Mesothelial cell of epicardium (in vitro differentiated cells): ENCODE measurements at places on chromosomes 5 and 9. TPM values are rescaled to one million over a fixed set of nuclear protein-coding genes. Genes with fewer than 3 reads are reported as not detected.
A peak's percentile ranks its signal among the peaks of the same experiment; 100 is the strongest.

DNA sequence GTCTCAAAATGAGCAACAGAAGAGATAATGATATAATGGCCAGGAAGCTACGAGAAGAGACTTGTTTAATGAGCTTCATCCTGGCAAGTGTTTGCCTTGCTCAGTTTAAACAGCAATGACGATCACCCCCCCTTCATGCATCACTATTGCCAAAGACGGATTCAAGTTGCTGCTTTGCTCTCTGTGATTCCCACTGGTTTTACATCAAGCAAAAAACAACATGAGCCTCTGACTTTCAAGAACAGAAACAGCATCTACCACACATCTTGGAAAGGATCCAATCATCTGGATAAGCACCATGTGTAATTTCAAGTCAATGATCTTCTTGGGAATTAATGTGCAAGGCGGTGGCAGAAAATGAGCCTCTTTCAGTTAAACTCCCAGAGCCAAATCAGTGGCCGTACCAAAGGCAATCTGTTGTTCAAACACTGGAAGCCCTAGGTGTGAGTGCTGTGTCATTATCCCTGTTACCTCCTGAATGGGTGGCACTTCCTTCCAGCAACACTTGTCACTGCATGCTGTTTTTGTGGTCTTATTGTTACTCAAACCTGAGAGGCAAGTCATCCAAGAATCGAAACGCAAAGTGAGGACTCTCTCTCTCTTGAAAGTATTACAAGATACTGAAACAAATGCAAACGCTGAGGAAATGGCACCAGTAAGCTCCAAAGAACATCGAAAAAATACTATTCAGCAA lies 72.8 kb downstream of the MED27 start:
- H3K27ac ChIP-seq, result no peak overlapping the region
- no peak overlapping the region for H3K4me3 ChIP-seq
- H3K27me3 ChIP-seq, result no peaks in the 10 kb centered on the region
- peaks cover 48% of the 10 kb centered on the region for H3K4me1 ChIP-seq
- peaks cover 2% of the 10 kb centered on the region for H3K36me3 ChIP-seq
- no peak for DNase-seq

The OR13J1 gene
- total RNA-seq, result not detected in 3 replicates

The HAND1 gene
- total RNA-seq, result 16.5 to 19.3 TPM (median 16.9 TPM) in 3 replicates

DNA sequence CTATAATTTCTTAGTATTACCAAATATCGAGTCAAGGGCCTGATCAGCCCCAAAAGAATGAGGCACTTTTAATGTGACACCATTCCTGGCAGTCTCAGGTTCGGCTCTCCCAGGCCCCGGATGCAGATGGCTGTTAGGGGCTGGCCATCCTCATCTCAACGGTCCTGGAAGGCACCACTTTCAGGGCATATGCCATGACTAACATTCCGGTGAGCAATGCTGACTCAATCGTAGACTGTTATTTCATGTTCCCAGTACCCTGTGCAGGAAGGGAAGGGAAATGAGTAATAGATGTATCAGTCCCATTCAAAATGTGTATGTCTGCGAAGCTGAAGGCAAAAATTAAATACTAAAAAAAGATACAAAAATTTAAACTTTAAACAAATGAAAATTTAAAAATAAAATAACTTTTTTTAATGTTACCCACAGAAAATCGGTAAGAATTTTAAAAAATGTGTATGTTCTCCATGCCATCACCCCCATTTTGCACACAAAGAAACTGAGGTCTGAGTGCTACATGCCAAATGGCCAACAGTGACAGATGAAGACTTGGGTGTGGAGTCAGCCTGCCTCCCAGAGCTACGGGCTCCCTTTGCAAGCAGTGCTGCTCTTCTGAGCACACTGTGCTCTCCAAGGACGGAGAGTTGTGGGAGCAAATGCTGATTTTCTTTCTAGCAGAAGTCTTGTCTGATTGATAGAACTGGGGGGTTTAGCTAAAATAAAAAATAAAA lies 79.0 kb downstream of the GLDC start:
- DNase-seq, result no peak
- no peaks in the 10 kb centered on the region for H3K27me3 ChIP-seq

The SLC4A9 gene
- total RNA-seq, result 1.8 to 2.5 TPM (median 2.2 TPM) in 3 replicates

DNA sequence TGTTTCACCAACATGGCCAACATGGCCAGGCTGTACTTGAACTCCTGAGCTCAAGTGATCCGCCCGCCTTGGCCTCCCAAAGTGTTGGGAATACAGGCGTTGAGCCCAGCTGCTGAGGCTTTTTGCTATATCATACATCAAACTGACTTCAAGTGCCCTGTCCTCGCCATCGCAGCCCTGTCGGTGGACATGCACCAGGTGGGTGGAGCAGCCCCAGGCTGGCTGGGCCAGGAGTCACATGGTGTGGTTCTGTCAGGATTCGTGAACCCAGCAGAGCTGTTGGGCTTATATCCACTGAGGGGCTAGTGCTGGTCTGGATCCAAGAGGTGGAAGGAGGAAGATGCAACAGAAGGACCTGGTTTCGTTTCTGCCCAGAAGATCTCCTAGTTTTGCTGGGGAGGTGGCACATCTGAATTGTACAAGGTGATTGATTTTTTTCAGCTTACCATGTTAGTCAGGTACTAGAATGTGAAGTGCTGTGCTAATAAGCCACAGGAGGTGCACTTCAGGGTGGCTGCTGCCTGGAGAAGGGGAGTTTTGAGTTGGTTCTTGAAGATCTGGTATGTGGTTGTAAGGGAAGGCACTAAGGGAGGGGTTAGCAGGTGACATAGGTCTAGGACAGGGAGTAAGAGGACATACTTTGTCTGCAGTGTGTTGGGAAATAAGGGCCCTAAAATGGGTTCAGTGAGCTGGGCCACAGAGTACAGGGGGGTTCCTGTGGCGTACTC lies 16.1 kb downstream of the PCBD2 start:
- no peak overlapping the region for H3K4me3 ChIP-seq
- H3K4me1 ChIP-seq, result peaks cover 6% of the 10 kb centered on the region

DNA sequence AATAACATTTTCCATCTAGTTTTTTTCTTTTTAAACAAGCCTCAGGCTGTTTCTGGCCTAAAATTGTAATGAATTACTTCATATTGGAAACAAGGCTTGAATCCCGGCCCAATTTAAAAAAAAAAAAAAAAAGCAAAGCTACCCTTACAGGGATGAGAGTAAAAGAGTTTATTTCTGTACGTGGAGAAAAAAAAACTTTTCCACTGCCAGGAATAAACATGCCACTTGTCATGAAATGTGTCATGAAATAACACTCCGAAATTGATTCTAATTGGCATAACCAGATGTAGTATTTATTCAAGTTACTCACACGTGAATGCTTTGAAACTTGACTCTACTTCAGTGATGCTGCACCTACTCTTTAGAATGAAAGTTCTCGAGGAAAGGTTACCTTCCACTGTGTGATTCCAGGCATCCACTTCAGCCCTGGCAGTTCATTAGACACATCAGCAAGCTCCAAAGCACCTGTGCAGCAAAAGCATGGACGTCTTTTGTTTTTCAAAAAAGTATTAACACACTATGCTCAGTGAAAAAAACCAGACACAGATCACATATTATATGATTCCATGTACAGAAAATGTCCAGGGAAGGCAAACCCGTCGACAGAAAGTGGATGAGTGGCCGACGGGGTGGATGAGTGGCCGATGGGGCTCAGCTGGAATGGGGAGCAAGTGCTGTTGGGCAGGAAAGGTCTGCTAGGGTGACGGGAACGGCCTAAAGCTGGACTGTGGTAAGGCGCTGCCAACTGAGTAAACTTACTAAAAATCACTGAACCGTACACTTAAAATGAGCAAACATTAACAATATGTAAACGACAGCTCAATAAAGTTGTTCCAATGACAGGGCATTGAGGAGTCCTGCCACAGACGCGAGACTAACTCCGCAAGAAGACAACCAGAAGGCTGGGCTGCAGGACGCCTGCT lies 21.2 kb downstream of the NSUN2 start:
- no peak overlapping the region for H3K27ac ChIP-seq
- peaks cover 35% of the 10 kb centered on the region for H3K36me3 ChIP-seq
- H3K27me3 ChIP-seq, result no peaks in the 10 kb centered on the region
- H3K4me1 ChIP-seq, result no peaks in the 10 kb centered on the region
- DNase-seq, result no peak

The PCDHGA8 gene
- total RNA-seq, result 2.6 to 2.9 TPM (median 2.7 TPM) in 3 replicates

DNA sequence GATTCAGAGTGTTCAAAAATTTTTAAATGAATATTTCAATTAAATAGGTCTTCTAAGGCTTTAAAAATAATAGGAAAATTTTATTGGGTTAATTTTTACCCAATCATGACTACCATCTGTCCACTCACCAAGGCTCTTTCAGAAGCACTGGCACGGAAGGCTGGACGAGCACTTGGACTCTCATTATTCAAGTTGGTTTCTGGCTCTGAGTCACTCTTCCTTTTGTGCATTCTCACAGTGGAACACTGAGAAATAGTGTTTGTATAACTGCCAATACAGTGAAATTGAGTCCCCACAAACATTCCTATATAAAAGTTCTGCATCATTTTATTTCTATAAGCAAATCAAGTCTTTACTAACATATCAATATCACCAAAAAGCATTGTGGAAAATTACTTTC lies 1149.0 kb downstream of the EFNA5 start:
- no peak overlapping the region for H3K27ac ChIP-seq
- H3K36me3 ChIP-seq, result no peaks in the 10 kb centered on the region
- no peak for DNase-seq
- peaks cover 8% of the 10 kb centered on the region for H3K4me1 ChIP-seq
- H3K27me3 ChIP-seq, result no peaks in the 10 kb centered on the region

The COL27A1 gene
- 126 to 138 TPM (median 129 TPM) in 3 replicates for total RNA-seq

The JAK2 gene
- total RNA-seq, result 5.3 to 6.7 TPM (median 6.6 TPM) in 3 replicates

- H3K27ac ChIP-seq, result peak overlapping the region; percentile 5
- H3K4me3 ChIP-seq, result no peak overlapping the region
- no peaks in the 10 kb centered on the region for H3K27me3 ChIP-seq
- DNase-seq, result no peak
- H3K4me1 ChIP-seq, result peaks cover 5% of the 10 kb centered on the region
Observed at GRCh38 chr5:116480894-116481510, 93.6 kb downstream of the SEMA6A start.

The TMC1 gene
- total RNA-seq, result 0.22 to 0.29 TPM in 2 of 3 replicates, not detected in the other

DNA sequence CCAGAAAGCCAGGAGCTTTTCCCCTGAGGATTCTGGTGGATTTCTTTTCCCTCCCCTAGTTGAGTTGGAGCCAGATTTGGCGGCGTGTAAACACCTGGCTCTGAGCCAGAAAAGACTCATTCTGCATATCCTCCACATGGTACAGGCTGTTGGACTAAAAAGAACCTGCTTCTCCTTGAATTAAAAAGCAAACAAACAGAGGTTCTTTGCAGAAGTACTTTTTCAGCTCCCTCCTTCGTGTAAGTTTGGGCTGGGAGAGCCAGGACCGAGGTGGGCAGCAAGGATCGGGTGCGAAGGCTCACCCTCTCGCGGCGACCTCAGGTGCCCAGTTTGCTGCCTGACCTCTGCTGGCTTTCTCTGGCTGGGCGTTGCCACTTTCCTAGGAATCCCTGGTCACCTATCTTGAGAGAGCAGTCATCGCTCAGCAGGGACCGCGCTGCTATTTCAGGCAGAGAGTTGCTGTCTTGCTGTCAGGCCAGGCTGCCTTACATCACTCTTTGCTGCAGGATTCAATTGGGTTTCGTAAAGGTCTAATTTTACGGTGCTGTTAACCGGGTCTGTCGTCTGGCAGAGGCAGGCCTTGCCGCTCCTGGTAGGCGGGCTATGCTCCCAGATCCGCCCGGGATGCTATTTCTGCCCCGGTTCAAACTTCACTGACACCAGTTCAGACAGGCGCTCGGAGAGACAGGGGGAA lies 3.2 kb downstream of the PAPPA start:
- H3K27ac ChIP-seq, result peak overlapping the region; percentile 76
- H3K4me3 ChIP-seq, result peak overlapping the region; percentile 56
- no peaks in the 10 kb centered on the region for H3K36me3 ChIP-seq
- H3K4me1 ChIP-seq, result peaks cover 46% of the 10 kb centered on the region
- H3K27me3 ChIP-seq, result peaks cover 67% of the 10 kb centered on the region
